ENCODE measurements at places on chromosomes 5 and 9.

DNA sequence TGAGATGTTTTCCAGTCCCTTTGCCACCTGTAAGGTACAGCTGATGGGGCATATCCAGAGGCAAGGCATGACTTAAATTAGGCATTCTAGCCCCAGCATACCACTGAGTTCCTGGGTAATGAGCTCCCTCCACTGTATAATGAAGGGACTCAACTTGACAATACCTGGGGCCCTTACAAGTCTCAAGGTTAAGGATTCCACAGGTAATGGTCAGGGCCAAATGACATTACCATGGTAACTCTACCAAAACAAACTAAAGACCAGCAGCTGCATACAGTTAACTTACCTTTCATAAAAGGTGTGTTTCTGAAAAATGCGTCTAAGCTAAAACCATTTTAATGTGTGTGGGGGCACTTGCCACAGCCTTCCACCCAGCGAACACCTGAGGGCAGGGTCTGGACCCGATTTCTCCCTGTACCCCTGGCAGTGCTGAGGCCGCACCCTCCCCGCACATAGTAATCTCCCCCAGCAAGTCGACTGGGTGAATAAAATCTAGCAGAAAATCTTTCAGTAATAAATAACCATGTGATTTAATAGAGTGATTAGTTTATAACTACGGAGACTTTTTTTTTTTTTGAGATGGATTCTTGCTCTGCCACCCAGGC is 24.2 kb downstream of the CCDC69 start:
- no peak overlapping the region for H3K4me3 ChIP-seq
- no peaks in the 10 kb centered on the region for H3K4me1 ChIP-seq
- no peak for DNase-seq
- H3K36me3 ChIP-seq = no peaks in the 10 kb centered on the region
- H3K27ac ChIP-seq = no peak overlapping the region

- no peak for DNase-seq
- H3K4me3 ChIP-seq = no peak overlapping the region
- no peaks in the 10 kb centered on the region for H3K4me1 ChIP-seq
- no peak overlapping the region for H3K27ac ChIP-seq
- H3K27me3 ChIP-seq = no peaks in the 10 kb centered on the region
These were observed 19.6 kb downstream of the ROR2 start for GRCh38 chr9:91930475-91930874.

DNA sequence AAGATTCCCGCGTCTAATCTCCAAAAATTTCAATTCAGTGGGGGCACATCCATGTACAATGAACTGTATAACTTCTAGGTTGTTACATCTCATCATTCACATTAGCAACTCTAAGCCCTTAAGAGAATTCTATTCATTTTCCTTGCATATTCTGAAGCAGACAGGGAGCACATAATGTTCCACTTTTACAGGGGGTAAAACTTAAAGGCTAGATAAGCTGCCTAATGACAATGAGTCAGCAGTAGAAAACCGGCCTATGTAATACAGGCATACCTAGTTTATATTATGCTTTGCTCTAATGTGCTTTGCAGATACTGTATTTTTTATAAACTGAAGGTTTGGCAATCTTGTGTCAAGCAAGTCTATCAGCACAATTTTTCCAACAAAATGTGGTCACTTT is 40.4 kb downstream of the PTAR1 start:
- H3K4me3 ChIP-seq = no peak overlapping the region
- H3K27ac ChIP-seq = no peak overlapping the region
- no peaks in the 10 kb centered on the region for H3K27me3 ChIP-seq
- H3K4me1 ChIP-seq = no peaks in the 10 kb centered on the region
- H3K36me3 ChIP-seq = peaks cover 10% of the 10 kb centered on the region

DNA sequence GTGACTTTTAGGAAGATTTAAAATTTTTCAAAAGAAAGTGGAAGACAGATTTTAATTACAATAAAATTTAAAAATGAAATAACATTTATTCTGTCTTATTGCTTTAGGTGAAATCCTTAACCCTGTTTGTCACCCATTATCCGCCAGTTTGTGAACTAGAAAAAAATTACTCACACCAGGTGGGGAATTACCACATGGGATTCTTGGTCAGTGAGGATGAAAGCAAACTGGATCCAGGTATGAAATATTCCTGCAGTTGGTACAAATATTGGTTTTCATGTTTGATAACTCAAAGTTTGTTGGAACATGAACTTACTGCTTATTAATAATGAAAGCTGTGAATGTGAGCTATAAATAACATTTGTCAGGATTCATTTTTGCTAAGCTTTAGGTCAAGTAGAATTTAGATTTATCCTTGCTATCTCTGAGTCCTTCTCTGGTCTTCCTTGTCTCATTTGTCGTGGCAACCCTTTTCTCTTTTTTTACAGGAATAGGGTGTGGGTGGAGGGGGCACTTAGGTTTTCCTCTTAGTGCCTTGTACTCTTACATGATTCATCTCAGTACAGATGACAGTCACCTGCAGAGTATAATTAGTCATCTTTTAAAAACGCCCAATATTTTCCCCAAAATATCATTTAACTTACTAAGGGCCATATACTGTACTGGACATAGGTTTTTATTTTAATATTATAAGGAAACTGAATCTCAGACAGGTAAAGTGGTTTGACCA is 95.3 kb upstream of the RASGRF2 start:
- no peak for DNase-seq
- H3K36me3 ChIP-seq = peaks cover 2% of the 10 kb centered on the region
- no peaks in the 10 kb centered on the region for H3K4me1 ChIP-seq
- no peak overlapping the region for H3K27ac ChIP-seq
- no peaks in the 10 kb centered on the region for H3K27me3 ChIP-seq

DNA sequence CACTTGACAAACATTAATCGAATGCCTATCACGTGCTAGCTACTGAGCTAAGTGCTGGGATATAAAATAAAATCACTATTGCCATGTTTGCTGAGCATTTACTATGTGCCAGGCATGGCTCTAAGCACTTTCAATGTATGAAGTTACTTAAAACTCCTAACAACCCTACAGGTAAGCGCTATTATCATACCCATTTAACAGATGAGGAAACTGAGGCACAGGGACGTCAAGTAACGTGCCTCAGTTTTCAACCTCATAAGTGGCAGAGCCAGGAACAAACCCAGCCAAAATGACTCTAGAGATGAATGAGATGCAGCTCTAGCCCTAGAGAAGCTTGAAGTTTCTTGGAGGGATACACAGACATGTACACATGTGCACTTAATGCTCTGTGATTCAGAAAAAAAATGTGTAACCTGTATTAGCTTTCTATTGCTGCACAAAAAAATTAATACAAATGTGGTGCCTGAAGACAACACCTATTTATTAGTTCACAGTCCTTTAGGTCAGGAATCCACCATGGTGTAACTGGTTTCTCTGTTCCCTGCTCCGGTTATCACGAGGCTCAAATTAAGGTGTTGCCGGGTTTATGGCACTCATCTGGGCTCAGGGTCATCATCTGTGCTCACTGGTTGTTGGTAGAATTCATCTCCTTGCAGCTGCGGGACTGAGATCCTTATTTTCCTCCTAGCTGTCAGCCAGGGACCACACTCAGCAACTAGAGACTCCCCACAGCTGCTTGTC is 33.7 kb downstream of the TTLL11 start:
- no peak overlapping the region for H3K27ac ChIP-seq
- no peaks in the 10 kb centered on the region for H3K36me3 ChIP-seq
- peaks cover 6% of the 10 kb centered on the region for H3K4me1 ChIP-seq
- no peak overlapping the region for H3K4me3 ChIP-seq

All from aorta (tissue), 5 donors.